ENCODE measurements at places on chromosomes 5 and 9.

- DNase-seq: no peak
Observed at GRCh38 chr9:98220911-98221310, 28.5 kb upstream of the CORO2A start.

- no peak for DNase-seq
Observed at GRCh38 chr9:27356446-27356845, 59.5 kb upstream of the EQTN start.

- DNase-seq: peak; percentile 51
Observed at GRCh38 chr9:122374885-122375420, 4.1 kb downstream of the PTGS1 start.

- DNase-seq: no peak
Observed at GRCh38 chr9:26171691-26172090, 493.4 kb upstream of the TUSC1 start.

DNA sequence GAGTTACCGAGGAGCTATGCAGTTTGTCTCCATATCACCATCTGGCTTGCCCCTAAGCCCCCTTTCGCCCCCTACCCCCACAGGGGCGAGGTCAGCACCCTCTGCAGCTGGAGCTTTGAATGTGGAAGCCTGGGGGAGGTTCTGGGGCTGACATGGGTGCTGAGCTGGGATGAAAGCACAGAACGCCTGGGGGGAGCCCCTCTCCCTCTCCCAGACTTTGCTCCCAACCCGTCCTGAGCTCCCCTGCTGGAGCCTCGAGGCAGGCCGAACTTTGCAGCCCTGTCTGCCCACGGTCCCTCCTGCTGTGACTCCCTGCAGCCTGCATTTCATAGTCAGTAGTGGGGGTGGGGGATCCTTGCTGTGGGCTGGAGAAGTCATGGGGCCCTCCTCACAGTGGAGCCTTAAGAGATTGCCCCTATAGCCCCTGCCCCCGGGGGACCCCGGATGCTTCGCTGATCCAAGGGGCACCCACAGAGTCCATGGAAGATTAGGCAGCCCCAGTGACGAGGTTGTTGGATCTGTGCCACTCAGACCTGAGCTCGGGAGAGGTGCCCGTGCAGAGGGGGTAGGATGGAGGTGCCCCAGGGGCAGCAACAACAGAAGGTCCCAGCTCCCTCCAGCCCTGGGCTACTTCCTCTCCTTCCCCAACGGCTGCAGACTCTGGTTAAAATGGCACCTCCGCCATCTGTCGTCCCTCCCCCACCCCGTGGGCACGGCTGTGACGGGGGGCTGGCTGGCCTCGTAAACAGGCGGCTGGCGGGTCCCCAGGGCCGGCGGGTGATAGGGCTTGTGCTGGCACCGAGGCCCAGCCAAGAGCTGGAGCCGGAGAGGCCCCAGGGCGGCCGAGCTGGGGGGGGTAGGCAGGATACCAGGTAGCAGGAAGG is 162.0 kb downstream of the C9orf50 start:
- peak; percentile 24 for DNase-seq

GRCh38 chr5:95899829-95900228 is 61.8 kb downstream of the ELL2 start:
- DNase-seq: no peak

DNA sequence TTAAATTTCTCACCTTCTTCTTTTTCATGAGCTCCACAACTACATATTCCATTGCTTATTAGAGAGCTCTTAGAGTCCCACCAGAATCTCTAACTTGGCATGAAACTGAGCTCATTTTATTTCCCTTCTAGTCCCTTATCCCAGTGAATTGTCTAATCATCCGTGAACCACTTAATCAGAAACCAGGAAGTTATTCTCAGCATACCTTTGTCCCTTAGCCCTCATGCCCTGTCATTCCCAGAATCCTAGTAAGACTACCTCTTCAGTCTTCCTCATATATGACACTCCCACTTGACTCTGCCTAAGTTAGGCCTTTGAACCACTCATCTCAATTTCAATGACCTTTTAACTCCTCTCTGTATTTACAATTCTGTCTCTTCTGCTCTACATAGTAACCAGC is 93.0 kb upstream of the PAPPA start:
- no peak for DNase-seq

DNA sequence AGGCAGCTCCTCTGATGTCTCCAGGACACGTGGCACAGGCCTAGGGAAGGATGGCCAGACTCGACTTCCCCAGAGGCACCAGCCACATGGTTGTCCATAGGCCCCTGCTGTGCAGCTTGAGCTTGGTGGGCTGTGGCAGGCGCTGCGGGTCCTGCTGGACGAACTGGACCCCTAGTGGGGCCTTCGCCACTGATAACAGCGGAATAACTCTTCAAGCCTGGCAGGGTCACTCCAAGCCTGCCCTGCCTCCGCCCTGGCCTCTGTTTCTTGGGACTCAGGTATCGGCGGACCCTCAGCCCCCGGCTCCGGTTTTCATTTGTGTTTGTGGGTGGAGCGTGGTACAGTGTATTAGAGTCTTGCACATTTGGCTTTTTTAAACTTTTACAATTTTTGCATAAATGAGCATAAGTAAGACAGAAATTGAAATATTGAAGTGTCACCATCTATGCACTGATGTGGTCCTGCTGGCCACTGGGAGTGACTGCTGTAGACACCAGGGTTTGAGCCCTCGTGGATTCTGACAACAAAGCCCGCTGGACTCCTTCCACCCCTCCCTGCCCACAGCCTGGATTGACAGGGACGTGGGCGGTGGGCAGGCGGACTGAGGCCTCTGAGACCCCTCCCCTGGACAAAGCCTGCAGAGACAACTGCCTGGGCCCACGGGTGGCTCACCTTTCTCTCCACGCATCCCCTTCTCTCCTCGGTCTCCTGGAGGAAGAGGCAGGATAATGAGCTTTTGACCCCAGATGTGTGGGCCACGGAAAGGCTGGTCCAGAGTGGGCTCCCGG is 3.8 kb downstream of the FCN1 start:
- DNase-seq: no peak

DNA sequence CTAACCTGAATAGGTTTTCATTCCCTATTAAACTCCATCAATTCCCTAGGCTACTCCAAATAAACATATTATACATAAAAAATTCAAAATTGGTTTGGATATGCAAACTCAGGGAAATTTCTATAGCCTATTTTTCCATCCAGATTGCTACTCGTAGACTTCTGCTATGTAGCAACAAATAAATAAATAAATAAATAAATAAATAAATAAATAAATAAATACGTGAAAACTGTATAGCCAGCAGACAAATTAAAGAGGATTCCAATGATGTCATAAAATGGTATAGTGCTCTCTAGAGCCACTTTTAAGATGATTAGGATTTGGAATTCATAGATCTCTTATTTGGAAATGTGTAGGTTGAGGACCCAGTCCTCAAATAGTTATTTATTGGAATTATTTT is 1193.2 kb upstream of the NUDT12 start:
- no peak for DNase-seq

DNA sequence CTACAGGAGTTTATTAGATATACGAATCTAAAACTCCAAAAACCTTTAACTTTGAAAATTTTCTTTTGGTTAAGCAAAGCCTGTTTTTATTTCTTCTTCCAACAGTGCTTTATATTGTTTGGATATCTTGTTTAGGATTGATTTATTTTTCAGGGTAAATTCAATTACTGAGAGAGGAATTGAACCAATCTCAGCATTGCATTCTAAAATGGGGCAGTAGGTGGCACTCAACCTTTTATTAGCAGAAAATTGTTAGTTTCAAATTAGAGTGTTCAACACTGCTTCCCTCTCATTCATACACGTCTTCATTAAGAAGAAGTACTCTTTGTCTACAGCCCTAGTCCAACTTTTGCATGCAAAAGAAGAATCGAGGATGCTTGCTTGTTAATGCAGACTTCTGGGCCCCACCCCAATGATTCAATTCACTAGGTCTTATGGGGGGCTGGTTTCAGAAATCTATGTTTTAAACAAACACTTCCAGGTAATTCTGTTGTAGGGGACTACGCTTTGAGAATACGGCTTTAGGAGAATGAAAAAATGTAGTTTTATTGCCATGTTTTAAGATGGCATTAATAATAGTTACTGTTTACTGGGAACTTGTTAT is 26.6 kb downstream of the MRPL22 start:
- peak; percentile 24 for DNase-seq

DNA sequence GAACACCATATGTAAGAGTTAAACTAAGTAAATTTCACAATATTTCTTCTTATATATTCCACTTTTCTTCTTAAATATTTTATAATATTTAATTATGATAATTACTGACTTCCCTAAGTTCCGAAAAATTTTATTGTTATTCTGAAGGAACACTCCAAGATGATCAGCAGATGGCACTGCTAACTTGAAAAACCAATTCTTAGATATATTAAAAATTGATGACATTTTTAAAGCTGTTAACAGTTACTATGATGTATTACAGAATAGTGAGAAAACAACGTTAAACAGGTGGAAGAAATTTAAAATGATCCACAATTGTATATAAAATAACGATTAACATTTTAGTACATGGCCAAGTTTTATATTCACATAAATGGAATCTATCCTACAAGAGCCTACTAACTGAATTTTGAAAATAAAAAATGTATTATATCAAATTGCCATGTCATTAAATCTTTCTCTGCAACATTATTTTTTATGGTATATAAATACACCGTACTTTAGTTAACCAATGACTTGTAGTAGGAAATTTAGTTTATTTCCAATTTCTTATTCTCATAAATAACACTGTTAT is 30.1 kb upstream of the MUSK start:
- no peak for DNase-seq

DNA sequence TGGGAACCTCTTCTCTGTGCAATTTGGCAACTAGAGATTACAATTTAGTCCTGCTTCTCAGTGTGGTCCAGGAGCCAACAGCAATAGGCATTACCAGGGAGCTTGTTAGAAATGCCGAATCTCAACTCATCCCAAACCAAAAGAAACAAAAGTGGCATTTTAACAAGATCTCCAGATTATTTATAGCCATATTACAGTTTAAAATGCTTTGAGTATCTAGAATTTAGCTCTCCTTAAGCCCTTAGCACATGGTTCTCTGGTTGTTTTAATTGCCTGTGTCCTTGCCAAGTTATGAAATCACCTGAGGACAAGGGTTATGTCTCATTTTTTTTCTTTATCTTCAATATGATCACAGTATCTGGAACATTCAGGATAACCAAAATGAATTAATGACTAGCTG is 51.6 kb upstream of the TAS2R1 start:
- no peak for DNase-seq

DNA sequence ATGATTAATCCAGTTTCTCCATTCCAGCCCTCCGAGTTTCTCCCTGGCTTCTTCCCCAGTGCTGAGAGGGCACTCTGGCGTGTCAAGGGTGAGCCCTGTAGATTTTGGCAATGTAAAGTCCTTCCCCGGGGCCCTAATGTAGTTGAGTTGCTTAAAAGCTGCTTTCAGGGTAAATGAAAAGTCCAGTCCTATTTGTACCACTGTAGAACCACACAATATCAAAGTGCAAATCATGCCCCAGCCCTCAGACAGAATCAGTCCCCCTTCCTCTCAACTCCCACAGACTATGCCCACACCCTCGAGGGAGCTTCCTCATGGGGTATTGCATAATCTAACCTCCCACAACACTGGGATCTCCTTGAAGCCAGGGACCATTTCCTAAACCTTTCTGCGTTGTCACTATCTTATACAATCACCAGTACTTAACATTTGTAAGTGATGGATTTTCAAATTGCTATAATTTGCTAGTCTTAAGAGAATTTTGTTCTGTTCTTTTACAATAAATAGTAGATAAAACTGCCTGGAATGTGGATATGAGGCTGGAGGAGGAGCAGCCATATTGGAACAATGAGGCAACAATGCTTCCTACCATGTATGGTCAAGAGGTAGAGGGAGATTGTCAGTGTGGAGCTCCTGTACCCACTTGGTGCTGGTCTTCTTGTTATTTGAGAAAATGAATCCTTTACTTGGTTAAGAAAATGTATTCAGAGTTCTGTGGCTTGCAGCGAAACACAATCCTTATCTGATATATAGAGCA is 34.4 kb downstream of the ZNF366 start:
- no peak for DNase-seq

DNA sequence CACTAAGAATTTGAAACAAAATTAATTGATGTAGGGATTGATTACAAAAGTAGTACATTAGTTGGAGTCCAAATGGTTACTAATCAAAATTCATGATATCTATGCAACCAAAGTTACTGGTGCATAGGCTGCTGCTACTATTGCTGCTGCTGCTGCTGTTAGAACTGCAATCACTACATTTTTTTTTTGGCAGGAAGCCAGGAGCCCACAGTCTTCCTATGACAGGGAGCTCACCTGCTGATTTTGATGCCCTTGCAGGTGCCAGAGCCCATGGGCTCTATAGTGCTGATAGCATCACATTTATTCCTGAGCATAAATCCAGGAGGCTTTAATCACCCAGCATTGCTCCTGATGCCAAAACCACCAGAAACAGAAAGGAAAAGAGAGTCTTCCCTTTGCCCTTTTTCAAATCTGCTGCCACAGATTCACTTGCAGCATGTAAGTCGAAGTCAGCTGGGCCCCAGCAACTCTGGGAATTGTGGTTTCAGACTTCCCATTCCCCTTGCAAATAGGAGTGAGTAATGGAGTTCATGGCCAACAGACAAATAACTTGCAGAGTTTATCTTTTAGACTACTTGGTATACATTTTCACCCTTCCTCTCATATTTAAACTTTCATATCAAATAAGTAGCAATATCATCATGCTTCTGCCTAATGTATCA is 17.6 kb downstream of the SLCO6A1 start:
- DNase-seq: no peak

DNA sequence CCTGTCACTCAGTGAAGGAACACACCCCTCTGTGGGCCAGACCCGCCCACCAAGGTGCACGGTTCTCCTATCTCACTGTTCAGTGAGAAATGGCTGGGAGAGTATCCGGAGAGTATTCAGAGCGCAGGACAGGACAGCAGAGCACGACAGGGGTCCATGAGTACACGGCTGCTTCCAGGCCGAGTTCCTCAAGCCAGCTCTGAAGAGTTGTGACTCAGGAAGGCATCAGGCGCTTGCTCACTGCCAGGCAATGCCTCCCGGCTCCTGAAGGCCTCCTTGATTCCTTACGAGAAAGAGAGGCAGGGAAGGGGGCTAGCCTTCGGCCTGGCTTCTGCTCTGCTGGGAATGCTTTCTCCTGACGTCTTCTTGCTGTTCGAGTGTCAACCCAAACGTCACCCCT is 132.1 kb upstream of the PPP1R26 start:
- no peak for DNase-seq

Data from brain microvascular endothelial cell (primary cell).